ENCODE measurements at places on chromosomes 13 and 19.

DNA sequence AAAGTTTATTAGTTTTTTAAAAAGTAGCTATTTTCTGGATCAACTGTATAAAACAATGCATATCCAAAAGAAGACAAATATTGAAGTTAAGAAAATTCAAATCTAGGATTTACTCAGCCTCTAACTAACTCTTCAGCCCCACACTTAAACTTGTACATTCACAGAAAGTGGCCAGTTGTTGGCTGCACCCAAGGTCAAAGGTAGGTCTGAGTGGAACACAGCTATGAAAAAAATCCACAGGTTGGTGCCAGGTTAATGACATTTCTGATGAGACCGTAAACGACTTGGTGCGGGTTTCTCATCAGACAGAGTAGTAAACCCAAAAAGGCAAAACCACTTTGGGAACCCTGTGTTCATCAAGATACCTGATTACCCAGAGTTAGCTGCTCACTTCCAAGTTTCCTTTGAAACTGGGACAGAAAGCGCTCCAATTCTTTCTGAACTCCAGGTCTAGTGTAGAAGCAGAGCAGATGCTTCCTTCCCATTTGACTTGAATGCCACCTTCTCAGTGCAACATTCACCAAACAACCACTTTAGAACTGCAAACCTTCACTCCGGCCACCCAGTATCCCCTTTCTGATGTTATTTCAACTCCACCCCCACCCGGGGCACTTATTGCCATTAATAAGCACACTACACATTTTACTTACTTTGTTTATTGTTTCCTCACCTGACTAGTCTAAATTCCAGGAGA, 208.3 kb upstream of the STARD13 start:
- DNase-seq: no peak

DNA sequence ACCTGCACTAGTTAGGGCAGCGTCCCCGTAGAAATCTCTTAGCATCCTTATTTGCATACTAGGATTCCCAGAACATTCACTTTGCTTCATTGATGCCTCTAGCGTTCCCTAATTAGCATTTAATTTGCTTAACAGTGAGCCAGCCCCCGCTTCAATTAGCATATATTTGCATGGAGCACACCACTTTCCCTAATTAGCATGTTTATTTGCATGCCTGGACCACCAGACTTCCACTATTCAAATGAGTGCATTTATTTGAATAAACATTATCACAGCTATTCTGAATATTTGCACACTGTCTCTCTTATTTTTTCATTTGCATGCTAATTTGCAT, 69.6 kb downstream of the RYR1 start:
- no peak for DNase-seq

- no peak for DNase-seq
Measured at GRCh38 chr19:39192846-39193245, 3.9 kb upstream of the NCCRP1 start.

- no peak for DNase-seq
Measured at GRCh38 chr13:114115191-114115671, 17.2 kb downstream of the RASA3 start.

Data from activated T-cell treated with anti-CD3 and anti-CD28 coated beads for 4 hours (primary cell).